ENCODE measurements at places on chromosomes 12 and 14.
A peak's percentile ranks its signal among the peaks of the same experiment; 100 is the strongest.

GRCh38 chr12:91777268-91777992 is 368.2 kb downstream of the BTG1 start:
- peak; percentile 19 for DNase-seq

GRCh38 chr14:99596071-99596627 is 7.9 kb downstream of the CCDC85C start:
- DNase-seq: no peak

- peak; percentile 87 for DNase-seq
Measured at GRCh38 chr14:65237023-65237814, 134.9 kb upstream of the MAX start.

DNA sequence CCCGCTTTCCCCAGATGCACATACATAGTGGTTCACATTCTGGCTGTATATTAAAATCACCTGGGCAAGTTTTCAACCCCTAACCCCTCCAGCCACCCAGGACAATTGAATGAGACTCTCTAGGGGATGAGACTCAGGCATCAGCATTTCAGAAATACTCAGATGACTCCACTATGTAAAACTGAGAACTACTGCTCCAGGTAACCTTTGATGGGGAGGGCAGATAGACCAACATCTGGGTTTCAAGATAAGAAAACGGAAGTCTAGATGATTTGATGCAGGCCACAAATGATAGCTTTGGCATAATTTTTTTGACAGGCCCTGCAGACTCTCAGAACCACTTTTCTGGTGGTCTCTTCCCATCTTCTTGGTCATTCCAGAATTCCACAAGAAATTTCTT is 341.1 kb downstream of the EMP1 start:
- DNase-seq: no peak

DNA sequence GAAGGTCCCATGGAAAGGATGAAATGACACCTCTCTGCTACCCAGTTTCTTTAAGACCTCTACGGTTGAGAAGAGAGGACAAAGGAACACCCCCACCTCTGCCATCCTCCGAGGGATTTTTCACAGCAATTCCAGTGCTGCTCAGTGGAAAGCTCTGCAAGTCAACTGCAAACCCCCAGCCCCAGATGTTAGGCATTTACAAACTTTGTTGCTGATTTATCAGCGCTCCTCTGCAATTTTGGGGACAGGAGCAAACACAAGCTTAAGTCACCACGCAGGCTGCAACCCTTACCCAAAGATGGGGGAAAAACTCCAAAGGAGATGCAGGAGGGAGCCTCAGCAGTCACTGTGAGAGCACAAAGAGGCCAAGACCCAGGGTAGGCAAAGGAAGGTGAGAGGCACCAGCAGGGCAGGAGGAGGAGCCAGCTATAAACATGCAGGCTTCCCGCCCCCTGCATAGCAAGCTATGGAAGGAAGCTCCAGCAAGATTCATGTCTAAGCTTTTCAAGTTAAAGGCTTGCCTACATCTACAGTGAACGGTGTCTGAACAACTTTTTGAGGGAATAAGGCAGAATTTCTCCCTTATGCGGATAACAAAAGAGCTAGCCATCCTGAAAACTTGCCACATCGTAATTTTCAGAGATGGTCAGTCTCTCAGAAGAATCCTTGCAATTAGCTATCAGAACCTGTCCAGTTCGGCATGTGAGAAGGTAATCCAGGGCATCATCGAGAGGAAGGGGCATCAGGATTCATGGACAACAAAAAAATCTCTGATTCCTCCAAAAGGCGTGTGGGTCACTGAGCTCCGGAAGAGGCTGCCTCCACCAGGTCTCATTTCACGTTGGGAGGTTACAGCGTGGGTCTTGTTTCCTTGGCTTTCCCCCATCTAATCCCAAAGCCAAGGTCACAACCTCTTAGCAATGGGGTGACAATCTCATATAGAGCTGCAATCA is 3.9 kb downstream of the CTDSP2 start:
- DNase-seq: no peak

DNA sequence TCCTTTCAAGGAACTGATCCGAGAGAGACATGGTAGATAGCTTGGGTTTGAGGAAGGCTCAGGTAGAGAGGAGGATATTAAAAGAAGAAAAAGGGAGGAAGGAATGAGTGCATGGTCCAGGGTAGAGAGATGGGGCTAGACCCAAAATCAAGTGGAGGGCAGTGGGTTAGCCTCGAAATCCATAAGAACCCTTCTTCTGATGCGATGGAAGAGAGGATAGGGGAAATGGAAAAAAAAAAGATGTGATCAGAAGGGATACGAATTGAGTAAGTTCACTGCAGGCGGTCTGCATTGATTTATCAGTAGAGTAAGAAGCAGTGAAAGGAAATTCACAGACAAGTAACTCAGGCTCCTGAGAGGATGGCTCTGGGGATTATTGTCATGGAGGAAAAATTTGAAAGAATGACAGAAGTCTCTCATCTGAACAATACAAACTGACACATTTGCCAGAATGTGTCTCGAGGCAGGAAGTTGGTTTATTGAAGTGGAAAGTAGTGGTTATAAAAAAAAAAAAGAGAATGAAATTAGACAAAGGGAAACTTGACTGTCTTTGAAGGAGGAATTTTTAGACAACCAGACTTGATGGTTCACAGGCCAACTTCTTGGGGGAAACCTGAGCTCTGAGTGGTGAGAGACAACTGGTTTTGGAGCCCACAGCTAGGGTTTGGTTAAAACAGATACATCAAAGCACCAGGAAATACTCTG is 10.2 kb downstream of the PPFIBP1 start:
- no peak for DNase-seq

DNA sequence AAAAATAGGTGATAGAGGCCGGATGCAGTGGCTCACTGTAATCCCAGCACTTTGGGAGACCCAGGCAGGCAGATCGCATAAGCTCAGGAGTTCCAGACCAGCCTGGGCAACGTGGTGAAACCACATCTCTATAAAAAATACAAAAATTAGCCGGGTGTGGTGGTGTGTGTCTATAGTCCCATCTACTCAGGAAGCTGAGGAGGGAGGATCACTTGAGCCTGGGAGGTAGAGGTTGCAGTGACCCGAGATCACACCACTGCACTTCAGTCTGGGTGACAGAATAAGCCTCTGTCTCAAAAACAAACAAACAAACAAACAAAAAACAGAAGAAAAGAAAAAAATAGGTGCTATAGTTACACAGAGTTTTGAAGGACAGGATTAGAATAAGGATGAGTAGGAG is 142.1 kb downstream of the SAMD4A start:
- no peak for DNase-seq

DNA sequence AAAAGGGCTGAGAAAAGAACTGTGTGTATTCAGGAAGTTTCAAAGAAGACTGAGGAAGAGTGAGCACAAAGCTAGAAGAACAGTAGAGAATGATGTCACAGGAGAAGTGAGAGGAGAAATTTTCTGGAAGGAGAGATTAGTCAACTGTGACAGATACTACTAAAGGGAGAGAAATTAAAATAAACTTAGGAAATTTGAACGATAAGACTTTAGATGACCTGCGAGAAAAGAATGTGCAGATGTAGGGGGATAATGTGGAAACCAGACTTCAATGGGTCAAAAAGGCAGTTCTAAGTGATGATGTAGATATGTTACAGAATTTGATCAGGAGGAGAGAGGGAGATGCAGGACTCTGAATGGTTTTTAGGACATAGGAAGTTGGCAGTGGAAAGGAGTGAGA is 287.4 kb downstream of the SYT1 start:
- no peak for DNase-seq

GRCh38 chr14:69013943-69014782 is 35.1 kb upstream of the ACTN1 start:
- peak; percentile 78 for DNase-seq

DNA sequence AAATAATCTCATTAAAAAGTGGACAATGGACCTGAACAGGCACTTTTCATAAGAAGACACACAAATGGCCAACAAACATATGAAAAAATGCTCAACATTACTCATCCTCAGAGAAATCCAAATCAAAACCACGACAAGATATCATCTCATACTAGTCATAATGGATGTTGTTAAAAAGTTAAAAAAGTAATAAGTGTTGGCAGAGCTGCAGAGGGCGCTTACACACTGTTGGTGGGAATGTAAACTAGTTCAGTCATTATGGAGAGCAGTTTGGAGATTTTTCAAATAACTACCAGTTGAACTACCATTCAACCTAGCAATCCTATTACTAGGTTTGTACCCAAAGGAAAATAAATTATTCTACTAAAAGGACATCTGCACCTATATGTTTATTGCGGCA is 47.2 kb downstream of the FOXG1 start:
- DNase-seq: no peak

GRCh38 chr12:85985996-85986395 is 111.9 kb downstream of the NTS start:
- no peak for DNase-seq

DNA sequence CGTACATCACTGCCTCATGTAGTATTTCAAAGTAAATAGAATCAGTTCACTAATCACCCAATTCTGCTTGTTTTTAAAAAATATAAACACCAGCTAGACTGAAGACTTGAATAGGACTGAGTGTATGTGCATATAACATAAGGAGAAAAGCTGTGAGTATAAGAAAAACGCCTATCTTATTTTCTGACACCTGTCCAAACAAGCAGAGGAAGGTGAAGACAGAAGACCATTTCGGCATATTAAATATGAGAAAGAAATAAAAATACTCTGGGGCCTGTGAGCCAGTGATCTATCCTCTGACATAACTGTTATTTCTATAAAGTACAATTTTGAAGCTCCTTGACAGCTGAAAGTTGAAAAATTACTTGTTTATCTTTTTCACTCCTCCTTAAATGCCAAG is 111.3 kb upstream of the EEA1 start:
- DNase-seq: no peak

- DNase-seq: no peak
Measured at GRCh38 chr14:101953151-101953550, 11.2 kb upstream of the DYNC1H1 start.

GRCh38 chr12:102167821-102168604 is 29.6 kb downstream of the PMCH start:
- DNase-seq: peak; percentile 40

DNA sequence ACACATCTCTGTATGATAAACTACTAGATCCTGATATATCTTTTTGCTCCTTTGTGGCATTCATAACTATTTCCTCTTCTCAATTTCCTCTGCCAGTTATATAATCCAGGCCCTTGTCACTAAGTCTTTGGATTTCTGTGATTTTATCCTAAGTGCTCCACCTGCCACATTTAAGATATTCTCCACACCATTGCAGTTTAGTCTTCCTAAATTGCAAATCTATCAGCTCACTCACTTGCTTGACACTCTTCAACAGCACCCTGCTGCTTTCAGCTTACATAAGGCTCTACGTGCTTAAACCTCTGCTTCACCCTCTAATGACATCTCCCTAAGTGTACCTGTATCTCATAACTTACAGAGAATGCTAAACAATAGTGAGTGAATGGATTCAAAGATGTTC is 1032.2 kb upstream of the SEL1L start:
- no peak for DNase-seq

DNA sequence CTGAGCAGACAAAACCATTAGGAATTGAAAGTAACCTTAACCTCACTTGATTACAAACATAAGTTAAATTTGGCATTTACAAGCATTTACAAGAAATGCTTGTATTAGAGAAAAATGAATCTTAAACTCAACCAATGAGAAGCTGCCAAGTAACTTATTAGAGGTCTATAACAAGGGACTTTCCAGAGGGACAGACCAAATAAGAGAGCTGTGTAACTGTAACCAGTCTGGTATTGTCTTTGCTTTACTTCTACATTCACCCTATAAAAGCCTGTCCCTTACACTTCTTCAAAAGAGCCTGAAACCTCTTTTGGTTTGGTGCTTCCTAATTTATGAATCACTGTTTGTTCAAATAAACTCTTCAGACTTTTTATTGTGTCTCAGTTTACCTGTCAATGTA is 450.0 kb upstream of the FAR2 start:
- DNase-seq: peak; percentile 10

GRCh38 chr12:48924617-48925303 is 532 bp downstream of the FKBP11 start:
- peak; percentile 61 for DNase-seq

- peak; percentile 30 for DNase-seq
Measured at GRCh38 chr12:85448548-85449139, 168.6 kb downstream of the ALX1 start.

DNA sequence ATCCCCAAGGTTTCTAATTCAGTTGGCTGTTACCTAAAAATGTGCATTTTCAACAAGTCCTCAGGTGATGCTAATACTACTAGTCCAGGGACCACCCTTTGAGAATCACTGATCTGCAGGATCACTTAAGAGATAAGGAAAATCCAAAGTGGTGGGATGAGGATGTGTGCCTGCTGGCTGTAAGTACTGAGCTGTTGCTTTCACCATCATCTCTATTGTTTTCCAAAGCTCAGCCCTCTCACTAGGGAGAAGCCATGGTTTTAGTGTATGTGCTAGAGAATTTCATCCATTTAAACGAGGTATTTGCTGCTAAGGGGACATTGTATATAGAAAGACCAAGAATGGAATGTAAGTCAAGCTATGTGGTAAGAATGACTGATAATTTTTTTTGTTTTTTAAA is 202.3 kb downstream of the KIF21A start:
- no peak for DNase-seq

DNA sequence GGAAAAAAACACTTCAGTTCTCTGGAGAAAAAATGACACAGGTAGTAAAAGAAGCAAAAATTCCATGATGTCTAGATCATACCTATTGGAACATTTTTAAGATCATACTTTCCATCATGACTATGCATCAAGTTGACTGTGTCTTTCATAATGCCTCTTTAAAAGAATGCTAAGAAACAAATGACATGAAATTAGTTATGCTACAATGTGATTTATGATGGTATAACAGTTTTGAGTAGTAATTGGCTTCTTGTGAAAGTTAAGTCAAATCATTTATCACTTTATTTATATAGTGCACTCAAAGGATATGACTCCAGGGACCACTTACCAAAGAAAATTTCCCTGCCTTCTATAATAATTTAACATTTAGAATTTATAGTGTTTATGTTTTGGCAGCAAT is 28.5 kb downstream of the RASSF9 start:
- no peak for DNase-seq

DNA sequence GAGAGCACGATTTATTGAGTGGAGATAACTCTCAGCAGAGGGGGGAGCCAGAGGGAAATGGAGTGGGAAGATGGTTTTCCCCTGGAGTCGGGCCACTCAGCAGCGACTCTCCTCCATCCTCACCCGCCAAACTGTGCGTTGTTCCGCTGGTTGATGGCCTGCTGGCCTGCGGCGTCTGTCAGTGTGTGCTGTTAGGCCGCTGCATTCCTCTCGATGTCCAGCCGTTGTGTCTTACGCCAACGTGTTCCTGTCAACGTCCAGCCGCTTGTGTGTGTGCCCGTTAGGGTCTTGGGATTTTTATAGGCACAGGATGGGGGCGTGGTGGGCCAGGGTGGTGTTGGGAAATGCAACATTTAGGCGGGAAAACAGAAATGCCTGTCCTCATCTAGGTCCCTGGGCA is 69.2 kb downstream of the PTPRQ start:
- DNase-seq: no peak

GRCh38 chr14:24681056-24681455 is 47.1 kb upstream of the GZMB start:
- DNase-seq: no peak

- peak; percentile 84 for DNase-seq
Measured at GRCh38 chr14:30223385-30223785, 295.7 kb upstream of the PRKD1 start.

Data from fibroblast of villous mesenchyme (primary cell).